D721Med (cell line): ENCODE measurements at places on chromosomes 2 and 18.

DNA sequence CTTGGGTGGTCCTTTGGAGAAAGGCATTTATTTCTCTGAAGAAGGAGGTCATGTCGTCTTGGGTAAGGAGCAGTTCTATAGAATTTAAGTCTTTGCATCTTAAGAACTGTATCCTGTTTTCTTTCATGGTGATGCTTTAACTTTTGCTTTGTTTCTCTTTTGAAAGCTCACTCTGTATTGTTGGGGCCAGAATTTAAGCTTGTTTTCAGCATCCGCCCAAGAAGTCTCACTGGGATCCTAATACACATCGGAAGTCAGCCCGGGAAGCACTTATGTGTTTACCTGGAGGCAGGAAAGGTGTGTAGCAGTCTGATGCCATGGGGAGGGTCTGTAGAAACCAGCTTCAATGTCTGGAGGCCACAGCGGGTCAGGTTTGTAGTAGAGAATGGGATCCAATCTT, 64.7 kb upstream of the TTC39C start:
- no peak for DNase-seq

- DNase-seq: no peak
Measured at GRCh38 chr18:56210520-56210919, 427.9 kb downstream of the TXNL1 start.

GRCh38 chr18:70181725-70182124, 23.8 kb downstream of the RTTN start:
- DNase-seq: no peak

GRCh38 chr2:239256350-239256743, 144.5 kb downstream of the HDAC4 start:
- DNase-seq: no peak

GRCh38 chr2:174332217-174332963, 2.4 kb upstream of the SP9 start:
- DNase-seq: no peak
